Islet precursor cell (in vitro differentiated cells): ENCODE measurements at places on chromosomes 1 and 21.

DNA sequence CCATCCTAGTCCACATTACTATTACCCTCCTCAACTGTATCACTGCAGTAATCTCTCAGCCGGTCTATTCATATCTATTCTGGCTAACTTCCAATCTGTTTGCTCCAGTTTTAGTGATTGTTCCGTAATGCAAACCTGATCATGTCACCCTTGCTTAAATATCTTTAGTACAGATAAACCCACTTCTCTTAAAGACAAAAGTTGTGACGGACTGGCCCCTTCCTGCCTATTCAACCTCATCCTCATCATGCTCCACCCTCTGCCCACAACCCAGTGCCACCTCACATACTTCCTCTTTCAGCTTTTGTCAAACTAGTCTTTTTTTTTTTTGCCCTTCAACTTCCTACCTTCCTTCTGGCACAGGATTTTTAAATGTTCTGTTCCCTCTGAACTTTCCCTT lies 2.8 kb upstream of the C1orf162 start:
- DNase-seq: no peak

DNA sequence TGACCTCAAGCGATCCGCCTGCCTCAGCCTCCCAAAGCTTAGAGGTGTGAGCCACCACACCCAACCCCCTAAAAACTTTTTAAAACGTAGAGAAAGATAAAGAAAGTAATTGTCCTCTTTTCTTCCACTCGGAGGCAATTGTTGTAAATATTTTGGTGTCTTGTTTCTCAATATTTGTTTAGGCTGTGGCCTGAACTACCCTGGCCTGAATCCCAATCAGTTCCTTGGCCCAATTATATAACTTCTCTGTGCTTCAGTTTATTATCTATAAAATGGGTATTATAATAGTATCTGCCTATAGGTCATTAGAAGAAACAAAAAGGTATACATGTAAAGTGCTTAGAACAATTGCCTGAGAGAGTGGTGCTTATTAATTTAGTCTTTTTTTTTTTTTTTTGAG lies 1.8 kb upstream of the ATP5PO start:
- no peak for DNase-seq

DNA sequence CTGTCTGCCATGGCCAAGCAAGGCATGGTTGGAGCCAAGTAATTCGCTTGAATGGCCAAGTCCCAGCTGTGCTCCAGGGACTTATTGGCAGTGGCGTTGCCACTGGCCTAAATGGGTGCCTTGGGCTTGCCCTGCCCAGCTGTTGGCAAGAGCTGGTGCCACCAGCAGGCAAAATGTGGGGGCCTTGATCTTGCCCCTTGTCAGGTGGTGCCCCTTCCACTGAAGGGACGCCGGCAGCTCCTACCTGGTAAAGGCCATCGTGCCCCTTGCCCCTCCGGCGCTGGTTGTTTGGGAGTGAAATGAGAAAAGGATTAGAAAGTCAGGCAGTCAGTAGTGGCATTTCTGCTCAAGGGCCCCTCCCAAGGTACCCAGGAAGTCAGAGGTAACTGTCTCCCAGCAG lies 85.5 kb downstream of the CD247 start:
- DNase-seq: no peak

DNA sequence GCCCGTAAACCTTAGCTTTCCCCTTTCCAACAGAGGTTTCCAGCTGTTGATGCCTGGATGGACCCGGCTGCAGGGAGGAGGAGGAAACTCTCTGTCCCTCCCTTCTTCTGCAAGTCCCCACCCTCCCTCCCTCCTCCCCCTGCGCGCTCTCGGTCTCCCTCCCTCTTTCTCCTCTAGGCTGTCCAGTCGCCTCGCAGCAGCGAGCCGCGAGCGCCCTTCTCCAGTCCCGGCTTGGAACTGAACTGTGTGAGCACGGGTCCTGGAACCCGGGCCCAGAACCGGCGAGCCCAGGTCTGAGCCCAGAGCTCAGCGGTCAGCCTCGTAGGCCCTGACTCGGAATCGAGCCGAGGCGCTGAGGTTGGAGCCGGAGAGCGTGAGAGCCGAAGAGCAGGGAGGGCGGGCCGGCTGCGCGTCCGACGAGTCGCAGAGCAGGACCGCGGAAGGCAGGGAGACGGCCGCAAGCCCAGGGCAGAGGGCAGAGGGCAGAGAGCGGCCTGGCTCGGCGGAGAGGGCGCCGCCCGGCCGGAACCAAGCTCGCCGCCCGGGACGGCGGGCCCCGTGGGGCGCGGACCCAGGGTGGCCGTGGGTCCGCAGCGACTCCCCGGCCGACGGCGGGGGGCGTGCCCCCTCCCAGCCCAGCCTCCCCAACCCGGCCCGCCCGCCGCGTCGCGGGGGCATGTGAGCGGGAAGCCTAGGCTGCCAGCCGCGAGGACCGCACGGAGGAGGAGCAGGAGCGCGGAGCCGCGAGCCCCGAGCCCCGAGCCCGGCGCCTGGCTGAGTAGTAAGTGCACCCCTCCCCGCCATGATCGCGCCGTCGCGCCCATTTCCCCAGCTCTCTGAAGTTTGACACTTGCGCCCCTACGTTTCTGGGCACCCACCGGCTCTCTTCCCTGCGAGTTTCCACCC lies at the start of gene SOX13:
SOX13 (plus strand) TSS at position 185 of the 906 bp plus-strand sequence. CDS start 39,801 bp downstream, outside the sequence.
- peak; percentile 97 for DNase-seq

- DNase-seq: no peak
Observed at GRCh38 chr1:245870698-245871097, 636.4 kb downstream of the SMYD3 start.
